Activated CD4-positive, alpha-beta T cell treated with anti-CD3 and anti-CD28 coated beads for 36 hours (primary cell): ENCODE measurements at places on chromosomes 2 and 18.

- no peak for DNase-seq
Measured at GRCh38 chr2:206423147-206423546, 20.2 kb upstream of the ADAM23 start.

- no peak for DNase-seq
Measured at GRCh38 chr18:4125627-4126230, 329.4 kb downstream of the DLGAP1 start.

DNA sequence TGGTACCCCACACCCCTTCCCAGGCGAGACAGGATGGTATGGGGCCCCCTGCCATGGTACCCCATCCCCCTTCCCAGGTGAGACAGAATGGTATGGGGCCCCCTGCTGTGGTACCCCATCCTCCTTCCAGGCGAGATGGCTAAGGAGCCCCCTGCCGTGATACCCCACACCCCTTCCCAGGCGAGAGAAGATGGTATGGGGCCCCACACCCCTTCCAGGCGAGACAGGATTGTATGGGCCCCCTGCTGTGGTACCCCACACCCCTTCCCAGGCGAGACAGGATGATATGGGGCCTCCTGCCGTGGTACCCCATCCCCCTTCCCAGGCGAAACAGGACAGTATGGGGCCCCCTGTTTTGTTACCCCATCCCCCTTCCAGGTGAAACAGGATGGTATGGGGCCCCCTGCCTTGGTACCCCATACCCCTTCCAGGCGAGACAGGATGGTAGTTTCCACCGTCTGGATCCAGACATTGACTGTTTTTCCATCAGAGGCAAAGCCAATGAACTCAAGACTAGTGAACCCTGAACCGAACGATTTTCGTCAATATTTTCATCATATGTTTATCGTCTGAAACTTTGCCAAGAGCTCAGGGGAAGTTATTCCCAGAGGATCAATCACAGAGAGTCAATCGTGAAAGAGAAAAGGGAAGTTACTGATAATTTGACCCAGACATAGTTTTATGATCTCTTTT, 75.0 kb downstream of the MYCN start:
- DNase-seq: no peak

GRCh38 chr2:180670302-180671003, 310.0 kb upstream of the UBE2E3 start:
- DNase-seq: no peak

GRCh38 chr2:235086481-235087184, 134.8 kb downstream of the SH3BP4 start:
- no peak for DNase-seq

GRCh38 chr2:20414806-20415205, 32.1 kb upstream of the RHOB start:
- DNase-seq: no peak

GRCh38 chr18:57959278-57959677, 84.7 kb upstream of the NEDD4L start:
- peak; percentile 25 for DNase-seq

GRCh38 chr2:127017548-127017947, 89.4 kb downstream of the BIN1 start:
- DNase-seq: no peak

GRCh38 chr2:18066894-18067293, 188.4 kb downstream of the KCNS3 start:
- DNase-seq: no peak

DNA sequence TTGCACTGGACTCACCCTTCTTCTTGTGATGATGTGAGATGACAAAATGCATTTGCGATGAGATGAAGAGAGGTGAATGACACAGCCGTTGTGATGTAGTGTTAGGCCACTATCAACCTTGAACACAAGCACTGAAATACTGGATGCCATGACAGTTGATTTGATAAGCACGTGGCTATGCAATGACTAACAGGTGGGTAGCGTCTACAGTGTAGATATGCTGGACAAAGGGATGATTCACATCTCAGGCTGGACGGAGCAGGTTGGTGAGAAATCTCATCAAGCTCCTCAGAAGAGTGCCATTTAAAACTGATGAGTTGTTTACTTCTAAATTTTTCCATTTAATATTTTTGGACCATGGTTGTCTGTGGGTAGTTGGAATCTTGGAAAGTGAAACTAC, 375.8 kb upstream of the LYPD1 start:
- DNase-seq: no peak

GRCh38 chr2:146385031-146385430, 1459.8 kb upstream of the ACVR2A start:
- no peak for DNase-seq

- peak; percentile 66 for DNase-seq
Measured at GRCh38 chr2:207423886-207424285, 105.9 kb upstream of the CREB1 start.

DNA sequence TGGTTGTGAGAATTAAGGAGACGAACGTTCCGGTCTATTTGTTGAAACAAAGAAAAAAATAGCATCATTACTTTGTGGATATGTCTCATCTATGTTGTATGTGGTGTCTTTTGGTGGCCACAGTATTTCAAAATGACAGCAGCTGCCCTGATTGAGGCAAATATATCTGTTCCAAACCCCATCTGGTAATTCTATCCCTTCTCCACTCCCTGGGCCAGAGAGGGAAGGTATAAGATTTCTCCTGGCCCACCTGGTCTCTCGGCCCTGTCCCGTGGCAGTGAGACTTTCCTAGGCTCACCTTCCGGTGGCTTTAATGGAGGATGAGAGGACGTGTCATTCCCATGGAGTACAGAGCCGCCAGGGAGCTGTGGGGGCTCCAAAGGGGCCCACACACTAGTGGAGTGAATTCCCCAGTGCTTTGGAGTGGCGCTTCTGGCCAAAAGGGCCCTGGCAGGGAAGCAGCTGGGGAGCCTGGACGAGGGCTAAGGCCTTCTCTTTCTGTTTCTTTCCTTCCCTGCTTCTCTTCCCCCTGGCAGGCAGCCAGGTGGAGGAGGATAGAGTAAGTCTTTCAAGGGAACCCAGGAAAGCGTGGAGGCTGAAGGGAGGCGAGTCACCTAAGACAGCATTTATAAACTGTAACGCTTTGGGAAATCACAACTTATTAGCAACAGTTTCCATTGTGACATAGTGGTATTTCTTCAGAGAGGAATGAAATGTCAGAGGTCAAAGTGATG, 5.6 kb downstream of the FOSL2 start:
- DNase-seq: peak; percentile 48

GRCh38 chr2:237483018-237483731, 3.9 kb upstream of the MLPH start:
- DNase-seq: no peak

DNA sequence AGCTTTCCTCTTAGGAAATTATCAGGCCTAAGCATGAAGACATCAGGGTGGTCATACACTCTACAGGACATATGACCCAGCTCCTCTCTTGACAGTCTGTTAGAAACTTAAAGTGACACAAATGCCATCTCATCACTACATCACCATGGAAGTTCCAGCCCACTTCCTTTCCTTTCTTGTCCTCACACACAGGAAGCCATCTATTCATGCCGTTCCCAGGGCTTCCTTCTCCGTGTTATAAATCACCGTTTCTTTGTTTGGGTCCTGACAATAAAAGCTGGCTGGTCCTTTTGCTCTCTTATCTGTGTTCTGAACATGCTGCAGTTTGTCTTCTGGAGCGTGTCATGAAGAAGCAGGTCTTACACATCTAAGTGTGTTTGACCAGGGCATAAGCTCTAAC, 692.1 kb upstream of the CELF4 start:
- DNase-seq: no peak

DNA sequence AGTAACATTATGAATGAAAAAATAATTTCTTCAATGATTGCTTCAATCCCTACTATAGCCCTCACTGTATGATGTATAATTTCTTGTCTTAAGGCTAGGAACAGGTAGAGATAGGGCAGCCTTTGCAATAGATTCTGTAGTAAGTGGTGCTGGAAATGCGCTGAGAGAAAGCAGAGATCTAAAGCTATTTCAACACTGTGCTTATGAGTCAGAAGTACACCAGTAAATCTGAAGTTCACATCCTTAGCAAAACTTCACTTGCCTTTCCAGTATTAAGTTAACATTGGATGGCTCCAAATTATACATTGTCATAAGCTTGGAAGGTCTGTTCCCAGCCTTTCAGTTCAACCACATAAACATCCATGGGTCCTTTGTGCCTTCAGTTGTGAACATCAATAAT, 178.2 kb upstream of the EPHA4 start:
- no peak for DNase-seq

DNA sequence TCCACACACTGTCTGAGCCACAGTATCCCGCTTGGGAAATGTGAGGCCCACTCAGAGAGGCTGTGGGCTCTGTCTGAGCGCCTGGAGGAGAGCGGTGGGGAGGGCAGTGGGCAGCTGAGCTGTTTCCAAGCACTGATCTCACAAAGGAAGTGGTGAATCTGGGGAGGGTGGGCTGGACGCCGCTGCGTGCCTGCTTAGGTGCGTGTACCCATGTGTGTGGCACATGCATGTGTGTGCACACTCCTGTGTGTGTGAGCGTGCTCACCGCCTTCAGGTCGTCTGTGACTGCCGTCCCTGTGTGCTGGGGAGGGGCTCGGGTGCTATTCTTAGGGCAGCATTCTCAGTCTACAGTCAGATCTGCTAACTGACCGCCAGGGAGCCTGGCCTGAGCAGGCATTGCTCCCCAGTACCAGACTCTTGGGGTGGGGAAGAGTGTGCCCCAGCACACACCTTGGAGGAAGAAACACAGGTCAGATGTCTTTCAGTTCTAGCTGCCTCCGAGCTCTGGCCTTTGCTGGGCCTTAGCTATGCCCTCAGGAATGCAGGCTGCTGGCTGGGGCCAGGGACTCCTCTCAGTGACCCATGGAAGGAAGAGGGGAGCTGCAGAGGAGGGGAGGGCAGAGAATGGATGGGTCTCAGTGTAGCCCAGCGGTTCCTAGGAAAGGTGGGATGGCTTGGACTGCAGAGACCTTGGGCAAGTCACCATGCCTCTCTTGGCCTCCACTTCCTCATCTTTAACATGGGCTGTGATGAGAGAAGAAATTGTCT, 31.4 kb downstream of the KCNIP3 start:
- no peak for DNase-seq

DNA sequence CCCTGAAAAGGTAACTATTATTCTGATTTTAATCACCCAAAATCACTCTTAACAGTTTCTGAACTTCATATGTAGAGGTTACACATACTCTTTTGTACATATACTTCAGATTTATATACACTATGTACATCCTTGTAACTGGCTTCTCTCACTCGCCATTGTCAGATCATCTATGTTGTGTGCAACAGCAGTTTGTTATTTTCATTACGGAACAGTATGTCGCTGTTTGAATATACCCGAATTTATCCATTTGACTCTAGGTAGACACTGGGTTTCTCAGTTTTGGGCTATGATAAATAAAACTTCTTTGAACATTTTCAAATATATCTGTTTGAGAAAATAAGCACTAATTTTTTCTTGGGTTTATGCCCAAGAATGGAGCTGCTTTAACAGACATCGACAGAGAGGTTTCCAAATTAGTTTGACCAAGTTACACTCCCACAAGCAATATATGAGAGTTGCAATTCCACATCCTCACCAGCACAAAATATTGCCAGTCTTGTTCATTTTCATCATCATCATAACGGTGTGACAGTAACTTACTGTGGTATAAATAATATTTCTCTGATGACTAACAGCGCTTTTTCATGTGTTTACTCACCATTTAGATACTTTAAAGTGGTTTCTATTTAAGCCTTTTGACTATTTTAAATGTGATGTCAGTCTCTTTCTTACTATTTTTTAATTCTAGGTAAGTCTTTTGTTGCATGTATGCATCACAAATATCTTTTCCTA, 80.9 kb downstream of the SMC6 start:
- no peak for DNase-seq
